ENCODE measurements at places on chromosomes 16 and 17. TPM values are rescaled to one million over a fixed set of nuclear protein-coding genes. Genes with fewer than 3 reads are reported as not detected.

SPIRE2 gene
- 3.4 TPM for polyA plus RNA-seq

TPSB2 gene
- 5.5 TPM for polyA plus RNA-seq

GPR139 gene
- polyA plus RNA-seq, result not detected

PTX4 gene
- 0.41 TPM for polyA plus RNA-seq

CPHXL gene
- not detected for polyA plus RNA-seq

ITGB3 gene
- polyA plus RNA-seq, result 15.1 TPM

PLEKHH3 gene
- polyA plus RNA-seq, result 21.0 TPM

NOTUM gene
- 1.9 TPM for polyA plus RNA-seq

RCVRN gene
- not detected for polyA plus RNA-seq

KRT24 gene
- polyA plus RNA-seq, result not detected

C16orf46 gene
- 0.89 TPM for polyA plus RNA-seq

GCGR gene
- polyA plus RNA-seq, result 0.20 TPM

KLHL10 gene
- 0.41 TPM for polyA plus RNA-seq

AGRP gene
- not detected for polyA plus RNA-seq

HNF1B gene
- 0.15 TPM for polyA plus RNA-seq

TBC1D3I gene
- 3.2 TPM for polyA plus RNA-seq

GPR142 gene
- polyA plus RNA-seq, result 0.17 TPM

ZG16 gene
- polyA plus RNA-seq, result not detected

TPSD1 gene
- 0.64 TPM for polyA plus RNA-seq

SPECC1 gene
- polyA plus RNA-seq, result not detected

CA4 gene
- polyA plus RNA-seq, result not detected

TPSG1 gene
- polyA plus RNA-seq, result 1.3 TPM

INO80E gene
- 30.4 TPM for polyA plus RNA-seq

HSPB9 gene
- 0.23 TPM for polyA plus RNA-seq

AKAP1 gene
- 70.9 TPM for polyA plus RNA-seq

C17orf78 gene
- polyA plus RNA-seq, result not detected

KCNAB3 gene
- polyA plus RNA-seq, result 6.3 TPM

NLRC3 gene
- polyA plus RNA-seq, result 2.4 TPM

TP53TG3C gene
- polyA plus RNA-seq, result not detected

AARS1 gene
- polyA plus RNA-seq, result 52.3 TPM

SLC47A2 gene
- polyA plus RNA-seq, result 0.60 TPM

CES5A gene
- not detected for polyA plus RNA-seq

UNC45B gene
- polyA plus RNA-seq, result 62.4 TPM

CFAP119 gene
- 1.4 TPM for polyA plus RNA-seq

BHLHA9 gene
- polyA plus RNA-seq, result not detected

CACNG5 gene
- not detected for polyA plus RNA-seq

MILR1 gene
- 1.5 TPM for polyA plus RNA-seq

SEPTIN12 gene
- not detected for polyA plus RNA-seq

CCL22 gene
- 0.88 TPM for polyA plus RNA-seq

LIG3 gene
- polyA plus RNA-seq, result 18.3 TPM

KLHL36 gene
- polyA plus RNA-seq, result 21.7 TPM

MRC2 gene
- polyA plus RNA-seq, result 137 TPM

CRHR1 gene
- polyA plus RNA-seq, result 0.27 TPM

KRTAP2-1 gene
- polyA plus RNA-seq, result not detected

HSD17B1 gene
- polyA plus RNA-seq, result 5.2 TPM
